Stimulated activated naive B cell treated with anti-CD40 and anti-IgM and Interleukin-4, amounts not matched to agents 10 μg/mL and 1 μg/mL and 100 μg/mL, for 72 hours (primary cell): ENCODE measurements at places on chromosomes 7 and 10.

DNA sequence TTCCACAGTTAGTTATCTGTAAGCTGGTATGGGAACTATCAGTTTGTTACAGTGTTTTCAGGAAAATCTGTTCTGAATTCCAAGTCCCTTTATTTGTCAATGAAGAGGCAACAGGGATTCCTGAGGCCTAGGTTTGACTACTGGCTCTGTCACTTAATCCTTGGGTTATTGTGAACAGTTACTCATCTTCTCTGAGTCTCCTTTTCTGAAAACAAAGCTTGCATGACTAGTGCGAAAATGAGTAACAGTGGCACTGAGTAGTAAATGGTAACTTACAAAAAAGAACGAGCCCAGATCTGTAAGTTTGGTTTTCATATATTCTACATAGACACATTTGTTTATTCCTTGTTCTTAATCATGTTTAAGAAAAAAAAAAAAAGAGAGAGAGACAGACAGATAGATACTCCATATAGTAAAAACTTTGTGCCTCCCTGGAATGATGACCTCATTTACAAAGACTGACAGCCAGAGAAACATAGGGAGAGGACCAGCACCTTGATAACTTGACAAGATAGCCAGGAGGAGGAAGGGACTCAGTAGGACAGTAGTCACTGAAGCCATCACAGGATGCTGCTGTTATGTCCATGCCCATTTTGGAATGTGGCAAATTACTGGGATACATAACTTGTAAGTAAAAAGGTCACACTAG lies 1.9 kb downstream of the MRPS33 start:
- DNase-seq: no peak

- DNase-seq: peak; percentile 12
These were observed 58.7 kb downstream of the INPP5F start for GRCh38 chr10:119784340-119785067.

DNA sequence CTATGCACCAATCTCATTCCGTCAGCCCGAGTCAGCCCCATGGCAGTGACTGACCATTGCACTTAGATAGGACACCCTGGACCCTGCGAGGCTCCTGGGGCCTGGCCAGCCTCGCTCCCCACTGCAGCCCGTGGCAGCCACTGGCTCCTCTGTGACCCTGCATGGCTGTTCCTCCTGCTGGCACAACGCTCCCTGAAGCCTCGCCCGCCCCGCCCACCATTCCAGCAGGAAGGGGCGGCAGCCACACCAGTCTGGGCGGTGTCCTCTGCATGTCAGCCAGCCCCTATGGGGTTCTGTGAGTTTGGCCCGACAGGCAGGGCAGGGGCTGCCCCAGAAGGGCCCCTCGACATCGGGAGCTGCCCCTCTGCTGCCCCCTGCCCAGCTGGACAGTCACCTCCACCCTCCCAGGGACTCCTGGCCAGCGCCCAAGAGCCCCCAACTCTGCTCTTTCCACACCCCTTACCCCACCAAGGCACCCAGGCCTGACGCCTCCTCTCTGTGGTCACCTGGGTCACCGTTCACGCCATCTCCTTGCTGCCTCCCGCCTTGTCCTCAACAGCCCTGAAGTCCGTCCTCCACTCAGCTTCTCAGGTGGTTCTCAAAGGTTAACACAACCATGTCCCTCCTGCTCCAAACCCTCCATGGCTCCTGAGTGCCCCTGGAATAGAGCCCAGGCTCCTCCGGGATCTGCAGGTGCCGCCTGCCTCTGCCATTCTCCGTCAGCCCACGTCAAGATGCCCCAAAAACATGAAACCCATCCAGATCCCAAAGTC lies 103.5 kb downstream of the MICALL2 start:
- DNase-seq: no peak

- no peak for DNase-seq
These were observed 43.4 kb downstream of the GLRX3 start for GRCh38 chr10:130179640-130180039.

GRCh38 chr10:89121764-89122020 lies 85.4 kb downstream of the CH25H start:
- DNase-seq: no peak

DNA sequence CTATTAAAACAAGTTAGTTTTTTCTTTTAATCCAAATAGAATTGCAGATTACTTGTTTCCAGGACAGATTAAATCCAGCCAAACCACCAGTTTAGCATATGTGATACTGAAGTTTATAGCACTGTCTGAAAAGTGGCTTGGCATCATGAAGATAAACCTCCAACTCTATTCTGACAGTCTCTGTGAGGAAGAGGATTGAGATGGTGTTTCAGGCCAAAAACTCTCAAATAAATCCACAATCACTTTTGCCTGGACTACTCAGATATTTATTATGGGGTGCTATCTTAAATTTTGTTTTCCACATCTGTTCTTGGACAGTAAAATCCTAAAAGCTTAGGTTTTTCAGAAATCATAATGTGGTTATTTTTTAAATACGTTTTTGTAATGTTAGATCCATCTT lies 161.7 kb upstream of the SEMA3C start:
- DNase-seq: no peak

DNA sequence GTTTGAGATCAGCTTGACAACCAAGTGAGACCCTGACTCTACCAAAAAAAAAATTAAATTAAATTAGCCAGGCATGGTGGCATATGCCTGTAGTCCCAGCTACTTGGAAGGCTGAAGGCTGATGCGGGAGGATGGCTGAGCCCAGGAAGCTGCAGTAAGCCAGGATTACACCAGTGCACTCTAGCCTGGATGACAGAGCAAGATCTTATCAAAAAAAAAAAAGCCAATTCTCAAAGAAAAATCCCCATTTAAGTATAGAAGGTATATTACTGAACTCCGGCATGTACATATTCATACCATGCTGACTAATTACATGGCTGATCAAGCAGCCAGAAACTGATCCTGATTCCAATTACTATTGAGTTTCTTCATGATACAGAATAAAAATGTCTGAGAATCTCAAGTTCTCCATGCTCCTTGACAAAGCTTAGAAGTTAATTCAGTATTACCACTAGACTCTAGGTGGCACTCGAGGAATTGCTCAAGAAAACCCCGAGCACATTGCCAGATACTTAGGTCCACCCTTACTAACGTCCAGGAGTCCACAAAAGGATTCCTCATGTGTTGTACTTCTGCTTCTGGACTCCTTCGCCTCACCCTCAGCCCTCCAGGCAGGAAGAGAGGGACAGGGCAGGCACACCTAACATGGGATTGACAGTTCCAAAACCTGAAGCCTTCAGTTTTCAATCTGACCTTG lies 148.9 kb downstream of the PARD3 start:
- DNase-seq: no peak

DNA sequence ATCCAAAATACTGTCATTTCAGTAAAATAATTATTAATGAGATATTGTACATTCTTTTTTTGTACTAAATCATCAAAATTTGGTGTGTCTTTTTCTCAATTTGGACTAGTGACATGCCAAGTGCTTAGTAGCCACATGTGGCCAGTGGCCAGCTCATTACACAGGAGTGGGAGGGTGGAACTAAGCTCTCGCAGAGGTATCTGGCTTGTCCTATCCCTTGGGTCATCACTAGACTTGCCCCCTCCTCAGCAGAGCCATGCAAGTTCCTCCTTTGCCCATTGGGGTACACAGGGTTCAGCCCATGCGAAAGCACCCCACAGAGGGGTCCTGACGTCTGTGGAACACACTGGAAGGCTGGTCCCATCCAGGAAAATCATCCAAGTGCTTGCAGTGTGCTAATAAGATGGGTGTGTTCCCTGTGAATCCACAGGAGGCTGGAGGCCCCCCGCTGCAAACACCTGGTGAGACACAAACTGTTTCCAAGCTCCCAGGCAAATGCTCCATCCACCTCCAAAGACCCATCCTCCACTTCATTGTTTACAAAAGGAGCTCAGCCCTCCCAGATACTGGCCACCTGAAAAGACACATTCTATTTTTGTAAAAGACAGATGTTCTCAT lies 1.3 kb downstream of the ARHGAP22 start:
- no peak for DNase-seq

GRCh38 chr10:75649466-75649865 lies 218.0 kb downstream of the LRMDA start:
- no peak for DNase-seq

DNA sequence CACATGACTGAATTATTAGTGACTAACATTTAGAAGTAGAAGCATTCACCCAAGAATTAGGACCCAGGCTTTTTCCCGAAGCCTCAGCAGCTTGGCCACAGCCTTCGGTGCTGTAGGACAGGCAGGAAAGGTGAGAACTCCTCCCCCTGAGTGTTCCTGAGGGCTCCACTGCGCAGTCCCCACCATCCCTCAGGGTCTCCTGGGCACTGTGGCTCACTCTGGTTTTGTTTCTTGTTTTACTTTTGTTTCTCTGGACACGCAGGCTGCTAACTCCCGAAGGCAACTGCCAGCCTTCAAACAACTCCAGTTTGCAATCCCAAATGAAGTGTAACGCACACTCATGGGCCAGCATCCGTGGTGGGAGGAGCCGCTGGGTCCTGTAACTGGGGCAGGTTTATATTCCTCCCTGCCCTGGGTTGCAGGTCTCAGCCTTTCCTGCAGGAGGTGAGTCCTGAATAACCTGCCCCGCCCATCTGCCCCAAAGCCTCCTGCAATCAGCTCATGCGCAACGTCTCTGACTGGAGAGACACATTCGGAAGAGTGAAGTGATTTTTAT lies 492.9 kb downstream of the PTPRN2 start:
- no peak for DNase-seq

GRCh38 chr7:47421456-47421855 lies 160.5 kb downstream of the TNS3 start:
- no peak for DNase-seq

DNA sequence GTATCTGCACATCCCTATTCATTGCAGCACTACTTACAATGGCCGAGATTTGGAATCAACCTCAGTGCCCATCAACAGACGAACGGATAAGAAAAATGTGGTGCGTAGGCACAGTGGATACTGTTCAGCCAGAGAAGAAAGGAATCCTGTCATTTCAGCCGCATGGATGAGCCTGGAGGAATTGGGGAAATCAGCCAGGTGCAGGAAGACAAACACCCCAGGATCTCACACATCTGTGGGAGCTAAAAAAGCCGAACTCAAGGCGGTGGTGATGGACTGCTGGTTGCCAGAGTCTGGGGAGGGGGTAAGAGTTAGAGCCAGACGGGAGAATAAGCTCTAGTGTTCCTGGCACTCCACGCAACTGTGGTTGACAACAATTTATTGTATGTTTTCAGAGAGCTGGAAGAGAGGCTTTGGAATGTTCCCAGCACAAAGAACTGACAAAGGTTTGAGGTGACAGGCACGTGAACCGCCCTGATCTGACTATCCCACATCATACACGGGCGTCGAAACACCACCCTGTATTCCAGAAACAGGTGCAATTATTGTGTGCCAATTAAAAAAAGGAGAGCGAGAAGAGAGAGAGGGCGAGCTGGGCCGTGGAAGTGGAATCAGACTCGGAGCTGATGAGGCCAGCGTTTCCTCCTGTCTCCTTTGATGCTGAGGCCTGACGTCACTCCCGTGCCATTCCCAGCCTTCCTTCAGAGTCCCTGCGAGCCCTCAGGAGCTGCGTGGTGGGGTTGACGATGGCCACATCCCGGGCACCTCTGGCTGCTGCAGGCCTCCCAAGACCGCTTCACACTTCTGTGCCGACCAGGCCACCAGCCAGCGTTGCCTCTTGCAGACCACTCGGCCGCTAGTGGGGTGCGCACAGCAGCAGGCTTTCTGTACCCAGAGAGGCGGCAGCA lies 189.5 kb downstream of the DNAJB6 start:
- DNase-seq: no peak

GRCh38 chr7:105261689-105262088 lies 127.0 kb downstream of the SRPK2 start:
- DNase-seq: no peak

GRCh38 chr7:140641524-140642195 lies 1.0 kb upstream of the DENND2A start:
- DNase-seq: no peak

DNA sequence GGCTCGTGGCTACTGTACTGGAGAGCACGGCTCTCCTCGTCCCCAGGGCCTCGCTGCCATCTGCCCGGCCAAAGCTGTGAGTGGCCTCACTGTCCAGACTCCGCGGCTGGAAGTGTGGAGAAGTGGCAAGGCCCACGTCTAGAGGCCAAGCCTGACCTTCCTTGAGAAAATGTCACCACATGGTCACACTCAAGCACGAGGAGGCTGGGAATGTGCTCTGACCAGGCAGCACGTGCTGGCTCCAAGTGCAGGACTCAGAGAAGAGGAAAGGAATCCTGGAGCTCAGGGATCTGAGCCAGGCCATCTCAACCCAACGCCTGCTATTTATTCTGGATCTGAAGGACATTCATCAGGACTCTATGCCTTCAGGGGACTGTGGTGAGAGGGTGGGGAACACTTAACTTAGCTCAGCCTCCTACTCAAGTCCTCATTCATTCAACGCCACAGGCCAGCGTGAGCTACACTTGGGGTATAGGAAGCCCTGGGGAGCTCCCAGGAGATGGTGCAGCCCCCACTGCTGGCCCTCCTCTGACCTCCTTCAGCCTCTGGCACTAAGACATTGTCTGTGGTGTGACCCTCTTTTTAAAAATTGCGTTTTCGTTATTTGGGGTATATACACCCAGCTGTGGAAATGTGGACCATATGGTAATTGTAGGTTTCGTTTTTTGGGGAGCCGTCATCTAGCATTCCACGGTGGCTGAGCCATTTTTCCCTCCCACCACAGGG lies 29.0 kb downstream of the EN2 start:
- no peak for DNase-seq

DNA sequence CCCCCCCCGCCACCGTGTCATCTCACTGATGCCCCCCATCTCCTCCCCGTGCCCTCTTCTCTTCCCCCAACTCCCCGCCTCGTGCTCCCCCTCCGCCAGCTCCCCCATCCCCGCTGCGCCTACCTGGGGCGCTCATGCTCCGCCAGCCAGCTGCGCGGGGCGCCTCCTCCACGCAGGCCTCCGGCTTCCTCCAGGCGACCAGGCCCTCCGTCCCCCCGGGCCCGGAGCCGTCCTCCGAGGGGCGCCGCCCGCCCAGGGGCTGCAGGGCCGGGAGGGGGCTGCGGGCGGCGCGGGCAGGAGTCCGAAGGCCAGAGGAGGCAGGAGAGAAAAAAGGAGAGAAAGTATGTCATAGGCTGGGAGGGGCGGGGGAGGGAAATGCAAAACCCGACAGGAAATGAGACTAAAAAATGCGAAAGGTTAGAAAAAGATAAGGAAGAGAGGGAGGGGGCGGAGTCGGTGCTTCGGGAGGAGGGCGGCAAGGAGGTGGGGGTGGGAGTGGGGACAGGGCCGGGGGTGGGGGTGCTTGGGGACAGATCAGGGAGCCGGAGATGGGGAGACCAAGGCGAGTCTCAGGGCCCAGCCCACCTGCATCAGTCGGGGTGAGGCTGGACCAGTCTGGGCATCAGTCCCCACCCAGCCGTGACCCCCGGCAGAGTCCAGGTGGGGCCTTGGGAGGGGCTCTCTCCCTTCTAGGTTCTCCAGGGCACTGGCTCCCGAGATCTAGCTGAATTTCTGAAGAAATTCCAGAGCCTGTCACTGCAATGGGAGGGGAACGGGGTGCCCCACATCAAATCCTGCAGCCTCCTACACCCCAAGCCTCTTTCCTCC lies at the start of gene CARD11:
Gene CARD11 (minus strand): TSS at position 324 of the 828 bp plus-strand sequence. CDS start 85,361 bp downstream, outside the sequence.
- DNase-seq: peak; percentile 46

DNA sequence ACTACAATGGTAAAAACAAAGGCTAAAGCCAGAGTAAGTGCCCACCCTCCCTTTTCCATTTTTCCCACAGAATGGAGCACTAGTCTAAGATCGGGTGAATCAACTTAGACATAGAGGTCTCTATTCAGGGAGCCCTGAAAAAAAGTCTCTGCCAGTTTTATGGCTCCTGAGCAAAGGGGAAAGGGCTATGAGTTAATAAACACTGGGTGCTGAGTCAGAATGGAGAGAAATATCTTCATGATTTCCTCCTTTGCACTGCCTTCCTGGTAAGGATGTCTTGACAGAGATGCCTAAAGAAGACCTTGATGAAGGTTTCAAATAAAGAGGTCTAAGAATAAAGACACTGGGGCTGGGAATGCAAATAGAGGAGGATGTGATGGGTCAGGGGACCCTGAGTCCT lies 607.4 kb upstream of the MBL2 start:
- no peak for DNase-seq
